ENCODE measurements at places on chromosomes 5 and 9.

DNA sequence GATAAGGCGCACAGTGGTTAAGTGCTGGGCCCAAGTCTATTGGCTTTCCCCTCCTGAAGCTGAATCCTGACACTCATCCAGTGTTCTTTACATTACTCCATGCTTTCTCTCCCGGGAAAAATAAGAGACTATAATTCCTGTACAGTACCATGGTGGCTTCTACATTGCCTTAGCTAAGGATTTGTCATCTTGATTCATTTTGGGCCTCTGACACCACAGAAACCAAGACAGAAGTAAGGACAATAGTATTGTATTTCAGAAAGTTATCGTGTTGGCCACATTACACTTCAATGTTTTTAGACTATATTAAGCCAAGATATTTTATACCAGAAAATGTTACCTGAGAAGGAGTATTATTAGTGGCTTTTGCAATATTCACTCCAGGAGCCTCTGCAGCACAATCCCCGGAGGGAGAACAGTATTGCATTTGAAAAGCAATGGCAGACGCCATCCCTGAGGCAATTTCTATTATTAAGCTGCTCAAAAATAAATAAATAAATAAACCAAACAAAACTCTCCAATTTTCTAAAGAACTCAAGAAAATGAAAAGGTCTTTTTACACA is 267.9 kb downstream of the ENC1 start:
- DNase-seq: no peak

DNA sequence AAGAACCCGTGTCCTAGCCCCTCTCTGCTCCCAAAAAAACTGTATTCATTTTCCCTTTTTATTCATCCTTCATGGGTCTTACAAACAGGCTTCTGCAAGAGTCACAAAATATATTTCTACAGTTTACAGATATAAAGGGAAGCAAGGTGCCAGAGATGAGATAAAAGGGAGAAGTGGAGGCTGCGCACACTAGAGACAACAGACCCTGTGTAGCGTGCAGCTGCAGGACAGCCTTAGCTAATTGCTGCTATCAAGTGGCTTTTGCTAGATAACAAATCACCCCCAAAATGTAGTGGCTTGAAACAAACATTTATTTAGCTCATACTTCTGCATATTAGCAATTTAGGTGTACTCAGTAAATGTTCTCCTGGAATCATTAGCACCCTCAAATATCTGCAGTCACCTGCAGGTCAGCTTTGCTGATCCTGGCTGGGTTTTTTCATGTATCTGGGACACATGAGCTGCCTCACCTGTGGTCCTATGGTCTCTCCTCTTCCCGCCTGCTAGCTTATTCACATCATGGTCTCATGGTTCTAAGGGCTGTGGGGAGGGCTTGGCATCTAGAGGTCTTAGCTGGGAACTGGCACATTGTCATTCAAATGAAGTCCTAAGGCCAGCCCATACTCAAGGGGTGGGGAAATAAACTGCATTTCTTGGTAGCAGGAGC is 29.4 kb downstream of the ARHGEF37 start:
- no peak for DNase-seq

DNA sequence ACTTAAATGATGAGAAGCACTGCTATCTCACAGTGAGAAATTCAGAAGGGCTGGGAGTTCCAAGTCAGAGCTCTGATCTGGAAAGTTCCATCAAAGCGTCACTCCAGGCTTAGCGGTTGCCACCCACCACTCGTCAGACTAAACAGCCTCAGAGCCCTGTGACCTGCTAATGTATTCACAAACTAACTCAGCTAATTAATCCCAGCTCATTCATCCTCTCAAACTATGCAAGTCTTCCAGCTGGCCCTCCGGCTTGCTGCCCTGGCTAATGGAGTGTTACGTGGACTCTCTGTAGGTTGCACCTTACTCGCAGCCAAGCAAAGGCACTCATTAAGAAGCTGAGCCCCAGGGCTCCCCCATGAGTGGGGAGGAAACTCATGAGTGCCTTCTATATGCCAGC is 82.2 kb upstream of the GABRP start:
- no peak for DNase-seq

- no peak for DNase-seq
Observed at GRCh38 chr5:78482948-78483347, 122.5 kb downstream of the SCAMP1 start.

GRCh38 chr5:143561219-143561618 is 157.7 kb upstream of the NR3C1 start:
- no peak for DNase-seq

GRCh38 chr9:128360826-128361225 is 10.3 kb upstream of the URM1 start:
- DNase-seq: no peak

DNA sequence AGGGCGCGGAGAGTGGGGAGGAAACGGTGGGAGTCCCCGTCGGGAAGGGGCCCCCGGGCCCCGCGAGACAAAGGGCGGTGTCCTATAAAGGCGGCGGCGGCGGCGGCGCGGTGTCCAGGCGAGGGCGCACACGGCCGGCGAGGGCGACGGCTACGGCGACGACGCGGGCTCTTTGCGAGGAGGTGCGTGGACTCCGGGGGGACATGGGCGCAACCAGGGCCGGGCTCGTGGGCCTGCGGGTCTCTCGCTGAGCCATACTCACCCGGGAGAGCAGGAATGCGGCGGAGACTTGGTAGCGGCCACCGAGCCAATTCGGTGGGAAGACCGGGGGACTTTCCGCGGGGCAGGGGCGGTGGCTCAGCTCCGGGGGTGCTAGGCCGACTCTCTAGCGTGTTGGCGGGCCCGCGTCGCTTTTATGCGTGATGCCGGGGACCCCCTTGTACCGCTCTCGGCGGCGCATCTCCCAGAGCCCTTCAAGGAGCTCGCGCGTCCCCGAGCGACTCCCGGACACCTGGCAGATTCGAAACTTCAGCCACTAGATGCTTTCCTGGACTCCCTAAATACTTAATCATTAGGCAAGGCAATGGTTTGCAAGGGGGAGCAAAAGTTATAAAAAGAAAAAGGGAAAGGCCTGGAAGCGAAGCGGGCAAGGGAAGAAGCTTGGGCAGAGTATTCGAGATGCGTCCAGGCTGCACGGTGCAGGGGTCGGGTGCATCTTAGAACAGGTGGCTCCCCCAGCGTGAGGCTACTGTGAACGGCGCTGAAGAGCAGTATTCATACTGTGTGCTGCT is 5.9 kb upstream of the TAL2 start:
- peak; percentile 4 for DNase-seq

GRCh38 chr5:14745753-14746152 is 81.2 kb downstream of the OTULIN start:
- no peak for DNase-seq

- no peak for DNase-seq
Observed at GRCh38 chr9:61670616-61671015, 480.8 kb downstream of the SPATA31A7 start.

DNA sequence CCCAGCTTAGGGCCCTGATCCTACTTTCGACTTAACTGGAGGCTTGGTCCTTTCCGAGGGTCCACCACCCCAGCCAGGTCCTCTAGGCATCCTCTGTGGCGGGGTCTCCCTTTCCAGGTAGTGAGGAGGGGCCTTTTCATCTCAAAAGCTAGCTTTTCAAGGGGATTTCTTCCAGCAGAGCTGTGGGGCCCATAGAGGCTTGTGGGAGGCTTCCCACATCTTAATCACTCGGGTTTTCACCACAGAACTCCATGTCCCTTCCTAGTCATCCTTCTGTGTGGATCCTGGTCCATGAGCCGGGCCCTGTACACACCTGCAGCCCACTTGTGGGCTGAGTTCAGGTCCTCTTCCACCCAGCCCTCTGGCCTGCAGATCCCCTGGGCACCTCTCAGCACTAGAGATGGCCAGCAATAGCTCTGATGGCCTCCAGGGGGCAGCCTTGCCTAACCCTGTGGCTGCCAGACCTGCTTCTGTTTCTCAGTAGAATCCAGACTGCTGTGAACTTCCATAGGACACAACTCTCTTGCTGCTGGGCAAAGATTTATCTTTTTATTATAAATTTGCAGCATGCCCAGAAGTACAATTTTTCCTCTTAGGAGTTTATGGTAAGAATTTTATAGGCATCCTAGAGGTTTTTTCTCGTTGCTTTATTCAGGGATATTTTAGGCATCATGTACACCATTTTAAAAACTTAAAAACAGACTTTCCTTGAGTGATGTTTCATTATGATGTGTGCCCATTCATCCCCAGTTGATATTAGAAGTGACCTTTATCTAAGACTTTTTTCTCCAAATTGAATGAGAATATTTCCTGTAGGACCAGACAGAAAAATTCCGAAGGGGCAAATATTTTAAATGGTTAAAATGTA is 208.9 kb downstream of the TRIO start:
- DNase-seq: peak; percentile 63

- DNase-seq: peak; percentile 6
Observed at GRCh38 chr9:75148561-75148960, 60.2 kb downstream of the OSTF1 start.

DNA sequence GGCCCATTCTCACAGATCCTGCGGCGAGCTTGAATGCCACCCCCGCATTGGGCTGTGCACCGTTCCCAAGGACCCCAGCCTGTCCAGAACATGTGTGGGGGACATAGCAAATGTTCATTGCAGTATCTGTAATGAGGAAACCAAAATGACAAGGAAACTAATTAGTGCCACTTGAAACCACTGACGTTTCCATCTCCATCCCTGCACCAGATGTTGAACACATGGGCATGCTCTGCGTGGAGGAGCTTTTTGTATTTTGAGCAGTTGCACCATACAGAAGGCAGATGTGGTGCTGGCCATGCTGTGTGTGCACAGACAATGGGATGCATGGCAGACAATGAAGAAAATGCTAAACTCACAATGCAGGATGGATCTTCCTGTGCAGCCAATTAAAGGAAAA is 437.7 kb downstream of the SEMA5A start:
- DNase-seq: no peak

DNA sequence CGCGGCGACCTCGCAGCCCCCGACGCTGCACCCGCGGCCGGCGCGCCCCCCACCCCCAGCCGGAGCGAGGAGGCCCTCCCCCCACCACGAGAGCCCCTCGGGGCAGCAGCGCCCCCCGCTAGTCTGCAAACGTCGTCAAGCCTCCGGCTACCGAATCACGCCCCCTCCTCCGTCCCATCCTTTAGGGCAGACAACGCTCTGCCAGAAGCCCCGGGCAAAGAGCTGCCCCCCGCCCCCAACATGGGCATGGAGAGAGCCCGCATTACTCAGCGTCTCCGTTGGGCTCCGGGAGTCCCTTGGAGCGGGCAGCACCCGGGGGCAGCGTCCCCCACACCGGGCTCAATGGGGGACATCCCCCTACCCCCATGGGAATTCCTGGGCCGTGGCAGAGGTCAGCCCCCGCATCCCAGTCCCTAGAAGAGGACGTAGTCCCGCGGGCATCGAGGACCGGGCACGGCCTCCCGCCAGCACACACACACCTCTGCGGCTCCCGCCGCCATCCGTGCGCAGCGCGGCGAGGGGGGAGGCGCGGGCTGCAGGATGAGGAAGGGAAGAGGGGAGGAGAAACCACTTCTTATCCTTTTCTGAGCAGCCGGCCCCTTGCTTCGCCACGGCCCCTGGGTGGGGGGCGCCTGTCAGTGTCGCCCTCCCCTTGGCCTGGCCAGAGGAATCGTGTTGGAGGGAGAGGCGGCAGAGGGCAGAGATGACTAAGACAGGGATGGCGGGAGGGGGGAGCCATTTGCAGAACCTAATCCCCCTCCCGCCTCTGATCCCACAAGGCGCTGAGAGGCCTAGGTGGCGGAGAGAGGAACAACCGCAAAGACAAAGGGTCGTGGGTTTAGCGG is 750 bp downstream of the DNM1 start:
- no peak for DNase-seq

DNA sequence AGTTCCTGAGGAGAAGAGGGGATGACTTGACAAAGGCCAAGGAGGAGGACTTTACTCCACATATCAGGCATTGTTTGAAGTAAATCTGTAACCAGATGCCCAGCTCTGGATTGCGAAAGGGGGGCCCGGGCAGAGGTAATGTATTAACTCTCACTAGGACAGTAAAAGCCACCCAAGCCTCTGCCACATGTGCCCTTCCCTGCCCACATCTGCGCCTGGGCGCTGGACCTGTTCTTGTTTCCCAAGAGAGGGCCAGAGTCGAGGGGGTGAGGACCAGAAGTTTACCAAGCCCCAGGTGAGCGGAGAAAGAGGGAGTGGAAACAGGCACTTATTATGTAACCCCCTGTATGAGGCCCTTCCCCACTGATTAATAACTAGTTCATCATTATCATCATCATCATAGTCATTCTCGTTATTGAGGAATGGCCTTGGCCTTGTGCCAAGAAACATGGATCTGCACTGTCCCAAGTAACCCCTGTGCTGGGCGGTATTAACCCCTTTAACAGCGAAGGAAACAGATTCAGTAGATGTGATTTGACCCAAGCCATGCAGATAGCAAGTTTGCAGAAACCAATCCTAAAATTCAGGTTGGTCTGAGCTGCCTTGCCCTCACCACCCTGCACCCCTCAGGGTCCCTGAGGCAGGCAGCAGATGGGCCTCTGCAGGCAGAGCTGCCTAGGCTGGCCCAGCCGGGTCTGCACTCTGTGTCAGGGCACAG is at the start of gene SLC23A1:
SLC23A1 (minus strand) TSS at position 23 of the 718 bp plus-strand sequence. CDS start 44 bp downstream, outside the sequence.
- peak; percentile 50 for DNase-seq

DNA sequence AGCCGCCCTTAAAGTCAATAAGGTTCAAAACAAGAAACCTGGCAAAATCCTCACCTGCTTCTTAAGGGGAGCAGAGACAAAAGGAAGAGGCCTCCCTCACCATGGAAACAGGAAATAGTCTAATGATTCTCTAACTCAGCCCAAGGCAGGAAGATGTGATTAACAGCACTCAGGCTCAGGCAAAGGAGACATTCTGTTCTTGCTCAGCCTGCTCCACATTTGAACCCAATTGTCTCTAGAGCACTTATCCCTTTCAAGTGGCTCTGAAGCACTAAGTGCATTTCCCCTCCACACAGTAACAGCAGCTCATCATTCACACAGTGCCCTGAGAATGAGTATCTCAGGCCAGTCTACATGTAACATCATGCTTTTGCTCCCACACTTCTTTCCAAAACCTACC is 72.3 kb downstream of the NIPSNAP3B start:
- DNase-seq: no peak

DNA sequence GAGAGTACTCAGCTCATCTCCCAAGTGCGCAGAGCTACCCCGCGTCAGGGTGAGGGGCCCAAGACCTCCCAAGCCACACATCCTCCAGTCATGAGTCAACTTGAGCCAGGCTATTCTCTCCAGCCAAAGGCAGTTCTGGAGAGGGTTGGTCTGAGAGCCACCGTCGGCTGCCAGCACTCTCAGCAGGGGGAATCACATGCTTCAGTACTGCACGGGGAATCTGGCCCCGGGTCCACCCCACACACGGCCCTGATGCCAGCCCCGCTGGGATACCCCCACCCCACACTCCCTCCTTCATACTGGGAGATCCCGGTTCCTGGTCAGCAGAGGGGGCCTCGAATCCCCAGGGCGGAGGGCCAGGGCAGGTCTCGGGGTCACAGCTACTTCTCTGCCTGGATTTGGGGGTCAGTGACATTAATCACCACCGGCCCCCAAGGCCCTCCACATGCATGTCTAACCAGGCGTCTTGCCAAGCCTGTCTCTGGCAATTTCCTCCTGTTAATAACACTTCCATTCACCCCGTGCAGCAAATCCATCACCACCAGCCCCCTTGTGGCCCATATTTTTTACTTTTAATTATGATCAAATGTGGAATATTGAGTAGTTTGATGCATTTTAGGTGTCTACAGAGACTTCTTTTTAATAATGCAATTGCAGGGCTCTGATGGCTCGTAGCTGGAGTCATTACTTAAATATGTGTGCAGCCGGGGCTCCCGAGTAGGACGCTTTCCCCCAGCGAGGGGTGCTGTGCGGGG is 102.9 kb upstream of the PPP1R26 start:
- no peak for DNase-seq

Data from RPMI8226 (cell line).